B cell (primary cell): ENCODE measurements at places on chromosomes 3 and 15. TPM values are rescaled to one million over a fixed set of nuclear protein-coding genes. Genes with fewer than 3 reads are reported as not detected.
A peak's percentile ranks its signal among the peaks of the same experiment; 100 is the strongest.

Gene ETFA
- 62.3 and 68.8 TPM in 2 replicates for total RNA-seq

Gene CCR2
- 0.34 and 0.75 TPM in 2 replicates for total RNA-seq

Gene ROPN1
- total RNA-seq, result not detected in 2 replicates

Gene HRG
- total RNA-seq, result not detected in 2 replicates

Gene CAPN3
- total RNA-seq, result 41.7 and 44.2 TPM in 2 replicates

Gene GABRG3
- not detected in 2 replicates for total RNA-seq

Gene ZNF774
- 0.54 and 1.4 TPM in 2 replicates for total RNA-seq

Gene ZNF860
- total RNA-seq, result 41.4 and 45.9 TPM in 2 replicates

Gene ACTRT3
- 0.15 and 0.37 TPM in 2 replicates for total RNA-seq

Gene ISLR2
- not detected in 2 replicates for total RNA-seq

Gene CLPX
- 54.5 and 63.1 TPM in 2 replicates for total RNA-seq

Gene EAF2
- total RNA-seq, result 31.1 and 35.0 TPM in 2 replicates

Gene CHRNA7
- total RNA-seq, result not detected in 2 replicates

Gene SCAANT1
- 1.7 TPM in 1 of 2 replicates, not detected in the other for total RNA-seq

Gene BTD
- 21.9 and 25.3 TPM in 2 replicates for total RNA-seq

Gene SELENOT
- total RNA-seq, result 73.1 and 76.7 TPM in 2 replicates

Gene FMN1
- total RNA-seq, result 0.96 and 1.2 TPM in 2 replicates

Gene DUOXA2
- total RNA-seq, result not detected in 2 replicates

Gene ADAMTS9
- not detected in 2 replicates for total RNA-seq

Gene SLC28A2
- not detected in 2 replicates for total RNA-seq

GRCh38 chr15:92438471-92438870 lies 44.8 kb downstream of the ST8SIA2 start:
- no peak for DNase-seq

DNA sequence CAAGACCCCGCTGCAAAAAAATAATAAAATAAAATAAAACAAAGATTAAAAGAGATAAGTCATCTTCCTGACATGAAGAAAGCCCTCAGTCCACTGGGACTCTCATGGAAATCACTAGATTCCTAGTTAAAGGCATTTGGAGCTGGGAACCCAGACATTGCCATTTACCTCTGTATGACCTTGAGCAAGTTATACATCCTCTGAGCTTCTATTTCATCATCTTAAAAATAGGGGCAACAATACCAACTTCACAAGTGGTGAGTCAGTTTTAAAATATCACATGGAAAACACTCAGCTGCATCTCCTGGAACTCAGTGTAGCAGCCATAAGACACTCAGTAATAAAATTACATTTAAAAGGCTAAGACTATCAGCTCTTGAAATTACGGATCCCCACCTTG lies 334.8 kb downstream of the ERC2 start:
- no peak for DNase-seq

DNA sequence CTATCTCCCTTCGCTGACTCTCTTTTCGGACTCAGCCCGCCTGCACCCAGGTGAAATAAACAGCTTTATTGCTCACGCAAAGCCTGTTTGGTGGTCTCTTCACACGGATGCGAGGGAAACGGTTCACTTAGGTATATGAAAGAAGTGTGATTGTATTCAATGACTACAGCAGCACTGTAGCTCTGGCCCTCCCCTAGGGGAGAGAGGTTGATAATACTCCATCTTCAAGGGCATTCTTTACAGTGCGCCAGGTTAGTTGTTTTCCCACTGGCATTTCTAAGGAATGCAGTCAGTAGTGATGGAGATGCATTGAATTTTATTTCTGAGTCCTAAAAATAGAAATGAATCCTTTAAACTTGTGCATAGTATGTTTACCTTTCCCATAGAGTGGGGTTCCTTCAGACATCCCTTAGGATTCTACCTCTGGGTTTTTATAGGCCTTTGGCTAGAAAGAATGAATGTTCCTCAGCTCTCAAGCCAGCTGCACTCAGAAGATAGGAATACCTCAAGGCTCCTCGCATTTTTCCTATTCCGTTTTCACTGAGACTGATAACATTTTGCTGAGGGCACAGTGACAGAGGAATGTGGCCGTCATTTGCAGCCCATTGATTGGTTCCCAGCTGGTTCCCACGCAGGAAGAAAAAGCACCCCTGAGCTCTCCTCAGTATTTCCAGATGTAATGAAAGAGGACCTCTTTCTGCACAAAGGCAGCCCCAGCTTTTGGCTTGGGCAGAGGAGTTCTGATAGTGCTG lies 131.8 kb upstream of the C2CD4B start:
- no peak for DNase-seq

GRCh38 chr15:48962662-48963523 lies 826 bp downstream of the SHC4 start:
- DNase-seq, result peak; percentile 21

DNA sequence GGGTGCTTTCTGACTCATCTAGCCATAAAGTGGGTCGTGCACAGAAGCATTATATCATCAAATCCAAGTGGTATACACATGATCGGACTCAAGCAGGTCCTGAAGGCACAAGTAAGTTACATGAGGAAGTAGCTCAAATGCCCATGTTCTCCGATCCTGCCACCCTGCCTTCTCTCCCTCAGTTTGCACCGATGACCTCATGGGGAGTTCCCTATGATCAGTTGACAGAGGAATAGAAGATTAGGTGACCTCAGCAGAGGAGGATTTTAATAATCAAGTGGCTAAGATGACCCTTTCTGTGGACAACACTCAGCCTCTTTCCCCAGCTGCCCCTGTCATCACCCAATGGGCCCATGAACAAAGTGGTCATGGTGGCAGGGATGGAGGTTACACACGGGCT lies 149.5 kb downstream of the TBC1D5 start:
- DNase-seq, result no peak

- DNase-seq, result no peak
Measured at GRCh38 chr3:117665296-117665695, 955.7 kb downstream of the TUSC7 start.

GRCh38 chr15:84752700-84753099 lies 4.3 kb downstream of the ZNF592 start:
- DNase-seq, result no peak

DNA sequence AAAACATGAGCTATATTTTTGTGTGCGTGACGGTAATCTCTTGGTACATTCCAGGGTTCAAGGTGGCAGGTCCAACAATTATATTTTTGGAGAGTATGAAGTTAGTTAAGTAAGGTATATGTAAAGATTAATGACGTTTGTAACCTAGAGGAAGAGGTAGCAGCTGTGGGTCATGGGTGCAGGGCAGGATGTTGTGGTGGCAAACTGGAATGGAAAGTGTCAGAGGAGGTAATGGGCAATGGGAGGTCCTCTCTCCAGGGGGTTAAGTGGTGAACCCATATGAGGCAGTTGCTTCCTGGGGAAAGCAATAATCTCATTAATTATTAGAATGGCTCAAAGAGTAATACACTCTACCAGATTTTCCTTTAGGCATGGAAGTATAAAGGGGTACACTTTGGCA lies 1.0 kb upstream of the CD200R1L start:
- DNase-seq, result peak; percentile 22

GRCh38 chr3:53219895-53220483 lies 35.8 kb downstream of the TKT start:
- DNase-seq, result peak; percentile 73

- no peak for DNase-seq
Measured at GRCh38 chr3:64104006-64104405, 80.7 kb upstream of the PSMD6 start.

DNA sequence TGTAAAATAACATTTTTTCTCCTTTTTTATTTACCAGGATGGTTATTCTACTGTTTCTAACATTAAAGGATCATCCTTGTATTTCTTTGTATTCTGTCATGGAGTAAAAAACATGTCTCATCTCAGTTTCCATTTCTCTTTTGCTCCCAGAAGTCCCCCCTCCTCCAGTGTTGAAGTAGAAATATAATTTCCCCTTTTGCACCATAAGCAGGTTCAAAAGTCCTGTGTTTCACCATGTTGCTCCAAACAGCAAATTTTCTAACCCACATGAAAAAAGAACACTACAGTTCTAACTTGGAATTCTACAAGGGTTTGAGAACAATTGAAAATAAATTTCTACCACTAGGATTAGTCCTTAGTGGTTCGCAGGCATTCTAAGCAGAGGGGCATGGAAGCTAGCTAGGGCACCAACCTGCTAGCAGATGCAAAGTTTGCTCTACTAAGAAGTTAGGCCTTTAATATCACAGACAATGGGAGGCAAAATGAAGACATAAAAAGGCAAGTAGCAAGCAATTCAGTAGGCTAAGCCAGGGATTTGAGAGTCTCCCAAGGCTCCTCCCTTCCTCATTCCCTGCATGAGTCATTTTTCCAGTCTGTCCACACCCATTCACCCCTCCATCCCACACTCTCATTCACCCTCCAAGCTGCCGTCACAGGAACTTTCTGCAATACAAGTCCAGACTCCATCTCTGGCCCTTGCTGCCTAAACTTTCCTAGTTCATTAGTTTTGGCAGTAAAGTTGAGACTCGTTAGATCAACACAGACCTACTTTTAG lies 2.3 kb upstream of the MBNL1 start:
- no peak for DNase-seq

- no peak for DNase-seq
Measured at GRCh38 chr3:81620849-81621248, 140.6 kb downstream of the GBE1 start.

- DNase-seq, result no peak
Measured at GRCh38 chr3:108096532-108097321, 5.9 kb upstream of the CD47 start.

GRCh38 chr3:47228088-47228487 lies 54.5 kb downstream of the KIF9 start:
- no peak for DNase-seq

DNA sequence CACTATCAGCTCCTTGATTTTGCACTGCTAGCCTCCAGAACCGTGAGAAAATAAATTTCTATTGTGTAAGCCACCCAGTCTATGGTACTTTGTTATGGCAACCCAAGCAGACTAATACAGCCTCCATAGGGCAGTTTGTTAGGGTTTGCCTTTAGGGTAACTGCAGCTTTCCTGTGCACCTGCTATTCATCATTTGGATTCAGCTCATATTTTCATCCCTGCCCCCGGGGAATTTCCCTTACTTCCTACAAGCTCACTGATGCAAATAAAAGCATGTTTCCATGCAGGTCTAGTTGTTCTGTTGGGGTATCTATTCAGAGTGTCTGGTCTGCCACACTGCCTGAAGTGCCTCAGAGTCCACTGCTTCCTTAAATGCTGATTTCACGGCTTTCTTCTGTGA lies 48.6 kb upstream of the ATOSA start:
- no peak for DNase-seq

DNA sequence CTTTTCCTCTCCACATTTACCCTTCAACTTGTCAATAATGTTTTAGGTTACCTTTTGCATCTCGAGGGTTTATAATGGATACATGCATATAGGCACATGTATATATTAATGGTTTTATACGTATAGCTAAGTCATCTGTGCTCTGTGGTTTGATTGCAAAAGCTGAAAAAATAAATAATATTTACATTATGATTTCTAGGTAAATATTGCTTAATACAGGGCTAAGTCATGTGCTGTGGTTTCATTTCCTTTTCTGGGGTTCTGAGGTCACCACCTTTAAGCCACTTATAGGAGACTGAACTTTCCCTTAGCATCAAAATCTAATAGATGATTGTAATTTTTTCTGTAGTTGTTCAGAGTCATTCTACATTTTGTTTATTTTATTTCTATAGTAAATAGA lies 33.1 kb downstream of the LPP start:
- DNase-seq, result peak; percentile 73

- DNase-seq, result peak; percentile 75
Measured at GRCh38 chr15:74768771-74769342, 13.0 kb upstream of the CSK start.

DNA sequence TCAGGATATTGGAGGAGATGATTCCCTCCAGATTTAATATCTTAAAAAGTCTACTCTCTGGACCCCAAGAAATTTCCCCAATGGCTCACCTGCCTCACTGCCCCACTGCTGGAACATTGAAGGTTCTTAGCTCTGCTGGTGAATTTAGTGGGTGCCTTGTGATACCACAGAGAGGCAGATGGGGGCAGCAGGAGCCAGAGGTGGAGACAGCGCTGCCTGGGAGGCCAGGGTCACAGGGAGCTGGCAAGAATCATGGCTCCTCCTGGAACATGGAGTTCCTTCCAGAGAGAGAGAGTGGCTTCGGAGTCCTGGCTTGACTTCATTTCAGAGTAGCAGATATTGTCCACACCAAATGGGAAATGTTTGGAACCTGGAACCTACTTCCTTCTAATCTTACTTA lies 263.5 kb upstream of the CFAP20DC start:
- no peak for DNase-seq

DNA sequence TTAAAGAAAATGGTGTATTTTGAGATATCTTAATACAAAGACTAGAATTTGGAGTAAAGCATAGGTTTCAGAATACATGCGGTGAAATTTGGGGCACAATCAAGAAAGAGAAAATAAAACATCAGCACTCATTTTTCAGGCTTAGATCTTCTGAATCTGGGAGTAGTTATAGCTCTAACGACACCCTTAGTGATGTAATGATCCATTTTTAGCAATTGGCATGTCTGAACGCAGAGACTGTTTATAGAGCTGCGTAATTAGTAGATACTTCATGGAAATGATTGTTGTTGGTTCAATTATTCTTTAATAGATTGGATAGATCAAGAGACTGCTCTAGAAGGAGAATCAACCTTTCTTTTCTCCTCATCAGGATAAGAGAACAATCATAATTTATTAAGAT lies 47.5 kb upstream of the SNRK start:
- no peak for DNase-seq

DNA sequence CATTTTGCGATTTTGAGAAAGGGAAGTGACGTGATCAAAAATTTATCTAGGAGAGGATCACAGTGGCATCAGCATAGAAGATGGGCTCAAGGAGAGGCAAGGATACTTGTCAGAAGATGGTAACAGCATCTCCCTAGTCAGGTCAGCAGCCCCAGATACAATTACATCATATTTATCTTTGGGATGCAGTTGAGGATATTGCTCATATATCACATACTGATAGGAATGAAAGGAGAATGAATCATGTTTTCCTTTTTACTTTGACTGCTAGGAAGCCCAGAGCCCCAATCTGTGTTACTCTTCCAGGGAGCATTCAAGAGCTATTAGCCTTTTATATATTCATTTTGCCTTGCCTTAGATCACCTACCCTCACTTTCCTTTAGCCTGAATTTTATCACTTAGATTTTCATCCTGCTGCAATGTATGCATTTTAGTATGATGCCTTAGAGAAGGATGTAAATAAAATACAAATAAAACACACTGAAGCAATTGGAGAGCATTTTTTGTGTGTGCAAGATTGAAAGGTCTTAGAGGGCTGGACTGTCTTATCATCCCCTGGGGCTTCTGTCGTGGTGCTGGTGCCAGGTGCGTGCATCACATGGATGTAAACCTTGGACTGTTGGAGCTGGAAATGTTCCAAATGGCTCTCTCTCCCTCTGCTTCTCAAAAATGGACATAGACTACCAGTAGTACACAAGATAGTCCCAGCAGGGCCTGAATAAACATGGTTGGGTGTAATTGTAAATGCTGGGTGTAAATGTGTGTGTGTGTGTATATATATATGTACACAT lies 40.3 kb downstream of the CORO2B start:
- DNase-seq, result no peak
